Endodermal cell (in vitro differentiated cells): ENCODE measurements at places on chromosomes 2 and 18. TPM values are rescaled to one million over a fixed set of nuclear protein-coding genes. Genes with fewer than 3 reads are reported as not detected.

Gene NAT8
- not detected in 3 replicates for total RNA-seq

Gene HEATR5B
- 19.0 and 21.5 TPM in 2 replicates for total RNA-seq

DNA sequence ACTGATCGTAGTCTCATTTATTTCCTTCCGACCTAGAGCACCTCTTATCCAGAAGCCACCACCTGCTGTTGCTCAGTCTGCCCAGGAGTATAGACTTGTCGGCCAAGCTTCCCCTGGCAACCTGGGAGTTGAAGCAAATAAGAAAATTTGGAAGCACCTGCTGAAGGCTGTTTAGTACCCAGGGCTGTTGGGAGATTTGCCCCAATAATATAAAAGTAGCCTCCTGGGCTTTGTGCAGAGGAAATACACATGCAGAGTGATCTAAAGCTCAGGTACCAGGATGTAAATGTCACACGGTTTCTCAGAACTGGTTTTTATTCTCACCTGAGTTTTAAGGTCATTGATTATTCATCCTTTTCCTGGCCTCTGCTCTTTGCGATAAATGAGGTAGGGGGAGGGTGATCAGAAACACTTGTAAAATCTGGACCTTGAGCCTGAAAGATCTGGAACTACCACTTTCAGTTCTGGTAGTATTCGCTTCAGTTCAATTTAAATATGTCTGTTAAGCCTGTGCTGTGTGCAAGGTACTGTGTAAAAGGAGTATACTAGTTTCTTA, 789 bp upstream of the COX7A2L start:
- no peaks in the 10 kb centered on the region for H3K36me3 ChIP-seq
- H3K27ac ChIP-seq = no peak overlapping the region
- no peaks in the 10 kb centered on the region for H3K27me3 ChIP-seq

DNA sequence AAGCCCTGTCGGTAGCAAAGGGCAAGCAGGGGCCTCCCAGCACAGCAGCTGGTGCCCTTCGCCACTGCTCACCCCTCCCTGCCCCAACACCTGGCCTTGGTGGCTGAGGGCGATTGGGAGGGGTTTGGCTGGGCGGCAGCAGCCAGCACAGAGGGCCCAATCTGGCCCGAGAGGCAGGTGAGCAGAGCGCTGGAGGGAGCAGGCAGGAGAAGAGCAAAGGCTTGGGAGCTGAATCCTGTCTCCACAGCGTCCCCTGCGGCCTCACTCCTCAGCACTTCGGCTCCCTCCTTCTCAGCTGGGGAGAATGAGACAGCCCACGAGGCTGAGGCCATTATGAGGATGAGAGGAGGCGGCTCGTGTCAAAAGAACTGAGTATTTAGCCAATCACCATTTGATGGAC, 74.9 kb upstream of the TAF1B start:
- H3K27ac ChIP-seq = no peak overlapping the region
- no peaks in the 10 kb centered on the region for H3K27me3 ChIP-seq
- no peak overlapping the region for H3K4me3 ChIP-seq

- H3K36me3 ChIP-seq = no peaks in the 10 kb centered on the region
- no peak overlapping the region for H3K4me3 ChIP-seq
- peak; percentile 1 for DNase-seq
These were observed 176.6 kb upstream of the KLHL29 start for GRCh38 chr2:23208339-23208738.
